ENCODE measurements at places on chromosomes 11 and 22.

- DNase-seq: no peak
Observed at GRCh38 chr11:80173371-80174136, 732.7 kb upstream of the TENM4 start.

- no peak for DNase-seq
Observed at GRCh38 chr11:70001246-70001645, 76.9 kb upstream of the ANO1 start.

DNA sequence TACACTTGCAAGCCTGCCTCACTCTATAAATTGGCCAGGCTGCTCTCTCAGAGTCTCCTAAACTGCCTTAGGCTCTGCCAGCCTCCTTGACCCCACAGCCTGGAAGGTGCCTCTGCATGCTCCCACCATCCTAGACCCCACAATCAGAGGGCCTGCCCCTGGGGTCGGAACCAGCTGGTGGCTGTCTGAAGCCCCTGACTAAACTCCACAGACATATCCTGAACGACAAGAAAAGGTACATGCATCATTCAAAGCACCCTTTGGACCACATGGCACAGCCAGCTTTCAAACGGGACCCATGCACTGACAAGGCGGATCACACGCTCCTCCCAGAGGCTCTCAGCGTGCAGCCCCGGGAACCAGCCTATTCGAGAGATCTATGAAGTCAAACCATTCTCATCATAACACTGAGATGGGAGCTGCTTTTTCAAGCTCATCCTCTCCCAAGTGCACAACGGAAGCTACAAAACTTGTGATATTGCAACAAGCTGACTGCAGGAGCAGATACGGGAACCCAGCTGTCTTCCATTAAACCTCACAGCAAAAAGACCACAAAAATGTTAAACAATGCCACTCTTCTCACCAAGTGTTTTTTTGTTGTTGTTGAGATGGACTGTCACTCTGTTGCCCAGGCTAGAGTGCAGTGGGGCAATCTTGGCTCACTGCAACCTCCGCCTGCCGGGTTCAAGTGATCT is 8.1 kb downstream of the SHANK2 start:
- no peak for DNase-seq

GRCh38 chr11:47932544-47932943 is 47.8 kb upstream of the PTPRJ start:
- DNase-seq: no peak

DNA sequence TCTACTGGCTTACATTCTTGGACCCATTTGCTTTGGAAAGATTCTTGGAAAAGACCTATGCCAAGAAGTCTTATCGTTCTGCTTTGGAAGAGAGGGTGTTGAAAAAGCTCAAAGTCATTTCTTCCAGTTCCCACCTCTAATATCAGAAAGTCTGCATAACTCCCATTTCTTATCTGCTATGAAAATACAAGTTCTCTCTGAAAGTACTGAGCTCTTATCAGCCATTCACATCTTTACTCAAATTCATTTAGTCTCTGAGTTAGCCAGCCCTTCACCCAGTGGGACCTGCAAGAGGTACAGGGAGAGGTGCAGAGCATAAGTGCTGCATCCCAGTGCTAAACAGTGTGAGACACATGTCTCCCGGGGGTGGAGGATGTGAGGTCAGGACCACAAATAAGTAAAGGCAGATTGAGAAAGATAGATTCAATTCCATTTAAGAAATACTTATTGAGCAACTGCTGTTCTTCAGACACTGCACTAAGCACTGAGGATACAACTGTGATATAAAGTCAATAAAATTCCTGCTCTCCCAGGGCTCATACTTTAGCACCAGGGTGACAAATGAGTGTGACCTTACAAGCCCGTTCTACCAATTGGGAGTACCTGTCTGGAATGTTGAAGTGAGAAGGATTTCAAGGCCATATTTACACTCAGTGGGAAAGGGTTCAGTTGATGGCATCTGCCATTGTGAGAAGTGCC is 76.7 kb downstream of the PISD start:
- no peak for DNase-seq

GRCh38 chr11:70872955-70873735 is 379.2 kb downstream of the SHANK2 start:
- DNase-seq: no peak

DNA sequence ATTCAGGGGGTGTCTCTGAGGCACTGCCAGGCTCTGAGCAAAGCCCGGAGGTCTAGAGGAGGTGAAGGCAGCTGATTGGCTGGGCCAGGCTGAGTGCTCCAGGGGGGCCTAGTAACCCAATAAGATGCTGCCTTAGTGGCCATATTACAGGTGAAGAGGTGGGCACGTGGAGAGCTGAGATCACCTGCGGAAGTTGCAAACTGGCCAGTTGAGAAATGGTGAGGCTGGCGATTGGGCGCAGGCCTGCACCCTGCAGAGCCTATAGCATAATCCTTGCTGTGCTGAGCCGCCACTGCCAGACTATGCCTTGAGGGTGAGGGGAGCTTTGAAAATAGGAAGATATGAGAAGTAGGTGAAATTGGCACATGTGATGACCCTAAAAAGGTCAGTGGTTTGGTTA is 21.7 kb downstream of the DERL3 start:
- no peak for DNase-seq

DNA sequence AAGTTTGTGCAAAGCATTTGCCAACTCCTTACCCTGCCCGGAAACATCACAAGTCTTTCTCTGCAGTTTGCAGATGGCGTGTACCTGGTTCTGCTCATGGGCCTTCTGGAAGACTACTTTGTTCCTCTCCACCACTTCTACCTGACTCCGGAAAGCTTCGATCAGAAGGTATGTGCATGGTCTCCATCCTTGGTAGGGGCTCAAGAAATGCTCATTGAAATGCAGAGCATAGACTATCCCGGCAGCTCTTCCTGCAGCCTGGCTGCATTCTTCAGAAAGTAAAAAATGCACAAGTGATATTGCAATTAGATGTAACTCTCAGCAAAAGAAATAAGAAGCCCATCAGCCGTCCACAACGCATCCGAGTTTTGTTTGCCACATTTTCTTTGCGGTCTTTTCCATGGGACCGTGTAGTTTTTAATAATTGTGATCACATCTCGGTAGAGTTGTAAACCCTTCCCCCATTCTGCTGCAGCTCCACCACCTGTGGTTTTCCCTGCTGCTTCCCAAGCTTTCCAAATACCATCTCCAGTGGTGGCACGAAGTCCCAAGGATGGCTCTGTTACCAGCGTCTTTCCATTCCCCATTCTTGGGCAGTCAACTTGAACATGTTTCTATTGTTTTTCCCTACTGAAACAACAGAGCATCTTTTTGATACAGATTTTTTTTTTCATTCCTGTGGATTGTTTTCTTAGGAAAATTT is 22.7 kb upstream of the PARVG start:
- DNase-seq: no peak

GRCh38 chr11:57904376-57904775 is 119.3 kb upstream of the OR9Q1 start:
- DNase-seq: no peak

- no peak for DNase-seq
Observed at GRCh38 chr22:19818324-19819207, 36.1 kb downstream of the GNB1L start.

GRCh38 chr11:128467610-128468041 is 119.7 kb downstream of the ETS1 start:
- DNase-seq: peak; percentile 40

GRCh38 chr11:102414559-102414958 is 38.0 kb downstream of the TMEM123 start:
- DNase-seq: no peak

- no peak for DNase-seq
Observed at GRCh38 chr22:27726331-27726685, 75.2 kb downstream of the MN1 start.

- no peak for DNase-seq
Observed at GRCh38 chr11:61754534-61755482, 2.4 kb downstream of the MYRF start.

GRCh38 chr11:62726156-62726914 is 922 bp downstream of the HNRNPUL2 start:
- no peak for DNase-seq

DNA sequence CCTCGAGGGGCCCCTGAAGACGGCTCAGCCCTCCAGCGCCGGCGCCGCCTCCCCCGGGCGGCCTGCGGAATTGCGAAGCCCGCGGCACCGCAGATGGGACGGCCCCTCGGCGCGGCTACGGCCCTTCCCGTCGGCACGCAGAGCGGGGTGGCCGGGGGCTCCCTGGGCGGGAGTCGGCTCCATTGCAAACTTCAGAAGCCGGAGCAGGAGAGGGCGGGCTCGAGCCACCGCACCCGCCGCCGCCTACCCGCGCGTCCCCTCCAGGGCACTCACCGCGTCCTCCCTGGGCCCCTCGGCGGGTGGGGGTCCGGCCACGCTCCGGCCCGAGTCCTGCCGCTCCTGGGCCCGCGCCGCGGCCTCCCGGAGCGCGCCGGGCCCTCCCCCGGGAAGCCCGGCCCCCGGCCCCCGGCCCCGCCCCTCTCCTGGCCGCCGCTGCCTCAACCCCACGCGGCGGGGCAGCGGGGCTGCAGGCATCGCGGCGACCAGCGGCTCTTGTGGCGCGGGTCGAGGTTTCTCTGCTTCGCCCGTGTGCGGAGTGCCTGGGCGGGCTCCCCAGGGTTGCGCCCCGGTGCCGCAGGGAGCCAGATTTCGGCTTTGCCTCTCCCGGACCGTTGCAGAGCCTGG is at the start of gene PACSIN3:
PACSIN3 (minus strand) TSS at position 359 of the 624 bp plus-strand sequence. CDS start 3,707 bp downstream, outside the sequence.
- peak; percentile 16 for DNase-seq

GRCh38 chr11:91220476-91221202 is 997.8 kb upstream of the CHORDC1 start:
- DNase-seq: no peak

DNA sequence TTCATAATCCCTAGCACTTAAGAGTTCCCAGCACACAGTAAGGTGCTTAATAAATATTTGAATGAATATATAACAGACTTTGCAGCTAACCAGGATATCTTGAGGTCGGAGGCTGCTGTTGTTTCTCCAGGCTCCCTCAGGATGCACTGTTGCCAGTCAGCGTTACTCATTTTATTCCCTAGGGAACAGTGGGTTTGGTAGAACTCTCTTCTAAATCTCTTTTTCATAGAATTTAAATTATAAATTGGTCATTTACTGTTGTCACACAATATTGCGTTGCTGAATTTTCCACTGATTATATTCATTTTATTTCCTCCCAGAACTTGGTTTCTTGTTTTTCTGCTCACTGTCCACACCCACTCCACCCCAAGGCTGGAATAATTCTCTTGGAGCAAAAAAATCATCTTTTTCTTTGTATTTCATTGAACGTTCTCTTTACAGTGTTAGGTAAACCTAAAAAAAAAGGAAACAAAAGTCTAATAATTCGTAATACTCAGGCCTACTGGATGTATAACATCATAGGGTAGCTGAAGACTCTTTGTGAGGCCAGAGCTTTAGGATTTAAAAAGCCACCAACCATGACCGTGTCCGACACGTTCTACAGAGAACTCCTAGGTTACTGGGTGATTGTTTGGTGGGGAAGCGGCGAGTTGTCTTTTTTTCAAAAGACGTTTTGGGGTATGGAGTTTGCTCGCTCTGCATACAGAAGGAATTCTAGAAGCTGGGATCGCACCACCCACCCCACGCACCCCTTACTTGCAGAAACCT is 766 bp upstream of the CAPRIN1 start:
- no peak for DNase-seq

- no peak for DNase-seq
Observed at GRCh38 chr11:70063121-70063520, 15.0 kb upstream of the ANO1 start.

DNA sequence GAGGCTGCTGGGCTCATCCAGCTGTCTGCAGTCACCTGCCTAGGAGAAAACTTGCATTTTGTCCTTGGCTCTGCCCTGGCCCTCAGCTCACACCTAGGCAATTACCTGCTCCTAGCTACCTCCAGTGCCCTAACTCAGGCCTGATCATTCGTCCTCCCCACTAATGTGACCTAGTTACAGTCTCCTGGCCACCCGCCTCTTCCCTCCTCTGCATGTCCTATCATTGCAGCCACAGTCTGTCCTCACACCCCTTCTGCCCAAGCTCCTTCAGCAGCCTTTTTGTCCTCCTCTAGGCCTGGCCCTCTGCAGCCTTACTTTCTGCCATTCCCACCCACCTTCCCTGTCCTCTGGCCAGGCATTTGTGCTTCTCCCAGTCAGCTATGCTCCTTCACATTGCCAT is 17.7 kb upstream of the CCDC134 start:
- DNase-seq: no peak

DNA sequence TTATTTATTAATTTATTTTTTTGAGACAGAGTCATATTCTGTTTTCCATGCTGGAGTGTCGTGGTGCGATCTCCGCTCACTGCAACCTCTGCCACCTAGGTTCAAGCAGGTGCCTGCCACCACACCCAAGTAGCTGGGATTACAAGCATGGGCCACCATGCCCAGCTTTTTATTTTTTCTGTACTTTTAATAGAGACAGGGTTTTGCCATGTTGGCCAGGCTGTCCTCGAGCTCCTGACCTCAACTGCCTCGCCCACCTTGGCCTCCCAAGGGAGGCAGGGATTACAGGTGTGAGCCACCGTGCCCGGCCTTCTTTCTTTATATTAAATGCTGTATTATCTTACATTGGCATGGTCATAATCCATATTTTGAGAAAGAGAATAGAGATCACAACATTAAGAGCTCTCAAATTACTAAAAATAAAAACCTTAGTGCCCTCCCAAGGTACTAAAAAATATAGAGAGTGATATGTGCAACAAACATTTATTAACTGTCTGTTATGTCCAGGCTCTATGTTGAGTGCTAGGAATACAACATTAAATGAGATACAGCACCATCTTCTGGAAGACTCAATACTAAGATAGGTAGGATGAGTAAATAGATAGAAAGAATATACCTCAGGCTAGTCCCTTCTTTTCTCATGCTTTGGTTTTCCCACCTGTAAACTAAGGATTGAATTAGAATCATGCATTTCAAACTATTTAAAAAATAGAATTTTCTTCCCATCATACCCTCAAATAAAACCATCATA is 84.1 kb downstream of the BBOX1 start:
- no peak for DNase-seq

- no peak for DNase-seq
Observed at GRCh38 chr11:2187280-2187707, 15.7 kb upstream of the TH start.

DNA sequence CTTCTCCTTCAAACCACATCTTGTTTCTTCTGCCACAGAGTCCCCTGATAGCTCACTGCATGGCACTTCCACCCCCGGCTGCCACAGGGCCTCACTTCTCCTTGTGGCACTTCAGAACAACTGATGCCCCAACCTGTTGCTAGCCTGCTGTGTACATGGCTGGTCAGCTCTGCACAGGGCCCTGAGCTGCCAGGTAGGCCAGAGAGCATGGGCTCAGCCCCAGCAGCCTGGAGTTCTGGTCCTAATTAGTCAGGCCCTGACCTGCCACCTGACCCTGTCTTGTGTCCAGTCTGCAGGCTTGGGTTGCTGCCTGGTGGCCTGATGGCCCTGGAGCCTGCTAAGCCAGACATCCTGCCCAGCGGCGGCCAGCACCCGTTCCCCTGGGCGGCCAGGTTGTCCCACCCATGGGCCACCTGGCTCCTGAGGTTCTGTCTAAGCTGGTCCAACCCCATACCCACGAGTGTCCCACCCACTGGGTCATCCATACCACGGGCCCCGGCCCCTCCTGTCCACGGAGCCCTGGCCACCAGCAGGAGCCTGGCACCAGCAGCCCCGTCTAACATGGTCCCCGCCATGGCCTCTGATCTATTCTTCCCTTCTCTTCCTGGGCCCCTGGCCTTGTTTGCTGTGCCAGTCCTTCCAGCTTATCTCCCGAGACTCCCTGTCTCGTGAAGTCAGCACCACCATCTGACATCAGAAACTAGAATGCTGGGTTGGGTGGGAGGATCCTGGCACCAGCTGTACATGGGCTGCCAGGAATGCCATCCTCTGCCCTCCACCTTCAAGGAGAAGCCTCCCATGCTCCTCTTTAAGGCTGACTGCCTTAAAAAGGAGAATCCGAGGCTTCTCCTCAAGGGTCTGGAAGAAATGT is 3.1 kb upstream of the CERK start:
- no peak for DNase-seq

- no peak for DNase-seq
Observed at GRCh38 chr11:76193219-76193618, 13.1 kb downstream of the WNT11 start.

Measured in CD4-positive, alpha-beta T cell treated with Interferon gamma for 1 hour (primary cell).